ENCODE measurements at places on chromosomes 11 and 22.

DNA sequence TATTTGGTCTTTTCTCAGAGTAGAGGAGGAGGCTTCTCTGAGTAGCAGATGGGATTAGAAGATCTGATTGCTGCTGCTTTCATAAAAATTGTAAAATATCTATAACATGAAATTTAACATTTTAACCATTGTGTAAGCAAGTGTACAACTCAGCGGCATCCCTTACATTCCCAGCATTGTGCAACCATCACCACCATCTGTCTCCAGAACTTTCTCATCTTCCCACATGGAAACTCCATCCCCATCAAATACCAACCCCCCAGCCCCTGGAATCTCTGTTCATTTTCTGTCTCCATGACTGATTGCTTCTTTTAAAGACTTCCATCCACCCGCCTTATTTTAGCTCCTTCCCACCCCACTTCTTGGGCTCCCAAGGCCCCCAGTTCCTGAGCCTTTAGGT lies 32.3 kb downstream of the MRGPRD start:
- DNase-seq = no peak

- no peak for DNase-seq
Observed at GRCh38 chr11:65577756-65578109, 1.9 kb downstream of the EHBP1L1 start.

DNA sequence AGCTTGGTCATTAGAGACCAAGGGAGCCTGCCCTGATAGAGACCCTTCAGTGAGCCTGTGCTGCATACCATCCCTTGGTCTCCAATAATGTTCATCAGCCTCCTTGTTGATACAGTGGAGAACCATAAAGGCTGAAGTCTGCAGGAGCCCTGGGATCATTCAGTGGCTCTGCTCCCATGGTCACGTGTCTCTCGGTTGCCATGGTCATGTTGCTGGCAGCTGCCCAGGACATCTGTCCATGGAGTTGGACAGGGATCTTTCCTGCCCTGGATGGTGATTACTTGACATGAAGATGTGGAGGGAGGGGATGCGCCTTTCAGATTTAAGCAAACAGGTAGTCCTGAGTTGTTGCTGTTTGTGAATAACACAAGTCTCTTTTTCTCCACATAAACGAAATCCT lies 38.2 kb downstream of the CYB5R2 start:
- DNase-seq = no peak

- DNase-seq = no peak
Observed at GRCh38 chr11:91243051-91243450, 981.6 kb upstream of the FAT3 start.

DNA sequence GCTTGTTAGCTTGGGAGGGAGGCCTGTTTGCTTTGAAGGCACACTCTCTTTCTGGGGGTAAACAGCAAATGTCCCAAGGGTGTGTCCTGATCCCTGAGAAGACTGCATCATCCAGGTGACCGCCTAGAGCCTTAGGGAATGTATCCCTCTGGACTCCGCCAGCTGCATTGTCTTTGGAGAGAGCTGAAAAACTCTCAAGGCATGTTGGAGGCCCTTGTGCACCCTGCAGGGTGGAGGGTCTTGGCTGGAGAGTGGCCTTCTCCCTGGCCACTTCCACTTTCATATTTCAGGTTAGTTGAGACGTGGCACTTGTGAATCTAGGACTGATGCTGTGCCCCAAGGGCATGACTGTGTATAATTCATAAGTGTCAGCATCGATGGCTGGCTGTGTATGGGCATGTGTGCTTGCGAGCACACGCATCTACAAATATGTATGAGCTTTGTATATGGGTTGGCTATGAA lies 70.6 kb downstream of the ZBTB16 start:
- no peak for DNase-seq

- no peak for DNase-seq
Observed at GRCh38 chr11:74543991-74544390, 48.4 kb upstream of the POLD3 start.

- no peak for DNase-seq
Observed at GRCh38 chr22:24952837-24953383, 394 bp downstream of the KIAA1671 start.

DNA sequence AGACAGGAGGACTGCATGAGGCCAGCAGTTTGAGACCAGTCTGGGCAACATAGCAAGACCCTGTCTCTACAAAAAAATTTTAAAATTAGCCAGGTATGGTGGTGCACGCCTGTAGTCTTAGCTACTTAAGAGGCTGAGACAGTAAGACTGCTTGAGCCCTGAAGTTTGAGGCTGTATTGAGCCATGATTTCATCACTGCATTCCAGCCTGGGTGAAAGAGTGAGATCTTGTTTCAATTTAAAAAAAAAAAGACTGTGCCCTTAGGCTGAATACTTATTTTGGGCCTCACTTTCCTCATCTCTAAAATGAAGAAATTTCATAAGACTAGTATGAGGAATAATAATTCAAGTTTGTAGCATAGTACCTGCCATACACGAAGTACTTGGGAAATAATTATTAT lies 6.9 kb downstream of the AQP11 start:
- DNase-seq = no peak
